ENCODE measurements at places on chromosomes 2 and 18. TPM values are rescaled to one million over a fixed set of nuclear protein-coding genes. Genes with fewer than 3 reads are reported as not detected.

SGPP2 gene
- total RNA-seq: 31.3 TPM

ITM2C gene
- total RNA-seq: 2,192 TPM

TGFBRAP1 gene
- 24.3 TPM for total RNA-seq

RNF125 gene
- 7.5 TPM for total RNA-seq

ZC3H6 gene
- total RNA-seq: 8.8 TPM
